ENCODE measurements at places on chromosomes 11 and 22.

DNA sequence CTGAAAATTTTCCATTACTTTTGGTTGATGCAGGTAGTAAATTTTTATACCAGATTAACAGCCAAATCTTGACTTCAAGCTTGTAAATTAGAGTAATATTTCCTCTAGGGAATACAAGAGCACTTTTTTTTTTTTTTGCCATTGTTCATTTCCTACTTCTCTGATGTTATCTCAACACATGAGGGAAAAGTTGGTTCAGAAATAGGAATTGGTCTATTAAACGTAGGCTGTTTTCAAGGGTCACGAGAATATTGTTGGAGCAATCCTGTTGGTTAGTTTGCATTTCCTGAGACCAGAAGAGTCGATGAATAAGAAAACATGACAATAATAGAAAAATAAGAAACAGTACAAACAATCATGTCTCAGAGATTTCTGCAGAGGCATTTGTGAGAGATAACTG lies 453.9 kb upstream of the CCDC179 start:
- no peak for DNase-seq

- no peak for DNase-seq
These were observed 342.5 kb downstream of the ETS1 start for GRCh38 chr11:128244871-128245270.

GRCh38 chr11:16098526-16099205 lies 257.7 kb downstream of the SOX6 start:
- no peak for DNase-seq

DNA sequence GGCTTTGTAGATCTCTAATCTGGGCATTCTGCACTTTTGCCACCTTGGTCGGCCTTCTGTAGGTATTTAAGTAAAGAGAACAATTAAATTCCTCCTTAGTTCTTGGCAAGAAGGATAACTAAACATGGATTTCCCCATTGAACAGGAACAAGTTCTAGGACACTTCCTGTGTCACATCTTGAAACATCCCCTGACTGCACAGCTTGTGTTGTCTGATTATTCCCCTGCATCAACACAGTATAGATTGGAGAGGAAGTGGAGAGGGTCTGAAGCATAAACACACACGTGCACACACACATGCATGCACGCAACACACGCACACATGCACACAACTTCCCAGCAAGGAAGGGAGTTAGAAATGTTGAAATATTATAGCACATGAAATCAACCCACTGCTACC lies 8.6 kb downstream of the ISX start:
- no peak for DNase-seq

DNA sequence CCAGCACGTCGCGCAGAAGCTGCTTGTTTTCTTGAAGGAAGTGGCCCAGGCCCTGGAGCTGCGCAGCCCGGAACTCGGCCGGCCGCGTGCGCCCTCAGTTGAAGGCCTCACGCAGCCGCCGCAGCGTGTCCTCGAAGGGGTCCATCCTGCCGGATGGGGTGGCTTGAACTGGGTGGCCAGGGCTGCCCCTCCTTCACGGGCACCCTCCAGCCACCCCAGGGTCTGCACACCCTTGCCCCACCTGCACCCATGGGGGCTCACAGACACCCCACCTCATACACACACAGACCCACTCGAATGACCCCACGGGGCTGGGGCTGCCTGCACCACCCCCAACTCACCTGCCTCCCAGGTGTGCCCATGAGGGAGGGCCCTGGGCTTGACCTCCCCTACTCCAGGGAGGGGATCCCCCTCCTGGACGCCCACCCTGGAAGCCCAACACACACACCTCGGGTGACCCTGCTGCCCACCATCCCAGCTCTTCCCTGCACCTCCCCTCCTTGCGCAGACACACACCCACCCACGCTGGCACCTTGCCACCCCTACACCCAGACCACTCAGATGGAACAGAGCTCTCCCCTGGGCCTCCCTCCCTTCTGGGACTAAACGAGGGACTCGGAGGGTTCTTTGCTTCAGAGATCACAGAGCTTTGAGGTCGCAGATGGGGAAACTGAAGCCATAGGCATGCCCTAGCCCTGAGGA lies 6.8 kb downstream of the ALDH3B2 start:
- DNase-seq = no peak

GRCh38 chr22:46147061-46147460 lies 3.3 kb upstream of the PPARA start:
- DNase-seq = no peak

- DNase-seq = no peak
These were observed 902.9 kb downstream of the DLG2 start for GRCh38 chr11:84724256-84724655.

- DNase-seq = no peak
These were observed 43.0 kb downstream of the RASSF10 start for GRCh38 chr11:13052130-13052571.

GRCh38 chr11:35334385-35335090 lies 84.8 kb downstream of the SLC1A2 start:
- DNase-seq = no peak

DNA sequence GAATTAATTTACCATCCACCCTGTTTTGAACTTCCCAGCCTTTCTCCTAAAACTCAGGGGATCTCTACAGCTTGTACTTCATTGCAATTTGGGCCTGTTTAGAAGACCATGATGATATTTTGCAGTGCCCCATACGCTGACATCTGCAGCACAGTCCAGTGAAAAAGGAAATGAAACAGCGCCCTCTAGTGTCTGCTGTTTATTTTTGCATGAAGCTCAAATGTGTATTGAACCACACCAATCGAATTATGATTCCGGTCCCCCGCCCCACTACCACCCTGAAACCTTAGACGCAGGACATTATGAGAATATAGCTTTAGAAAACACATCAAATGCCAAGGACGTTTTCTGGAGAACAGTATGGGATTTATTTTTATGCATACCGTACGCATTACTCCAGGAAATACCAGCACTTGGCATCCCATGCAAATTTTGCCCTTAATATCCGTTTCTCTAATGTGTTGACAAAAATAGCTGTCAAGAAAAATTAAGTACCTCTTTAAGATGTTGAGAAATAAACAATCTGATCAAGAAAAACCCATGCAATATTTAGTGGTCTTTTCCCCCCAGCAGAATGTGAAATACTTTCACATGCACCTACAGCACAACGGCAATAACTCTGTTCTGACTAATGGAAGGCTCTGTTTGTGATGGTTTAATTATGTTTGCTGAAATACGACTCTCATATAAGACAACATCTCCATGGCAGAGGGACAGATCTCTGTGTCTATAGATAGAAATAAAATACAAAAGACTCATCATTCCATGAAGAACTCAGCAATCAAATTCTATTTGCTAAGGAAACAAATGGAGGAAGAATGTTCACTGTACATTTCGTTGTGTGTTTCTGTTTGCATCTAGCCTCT lies 93.9 kb downstream of the TECTA start:
- peak; percentile 80 for DNase-seq

DNA sequence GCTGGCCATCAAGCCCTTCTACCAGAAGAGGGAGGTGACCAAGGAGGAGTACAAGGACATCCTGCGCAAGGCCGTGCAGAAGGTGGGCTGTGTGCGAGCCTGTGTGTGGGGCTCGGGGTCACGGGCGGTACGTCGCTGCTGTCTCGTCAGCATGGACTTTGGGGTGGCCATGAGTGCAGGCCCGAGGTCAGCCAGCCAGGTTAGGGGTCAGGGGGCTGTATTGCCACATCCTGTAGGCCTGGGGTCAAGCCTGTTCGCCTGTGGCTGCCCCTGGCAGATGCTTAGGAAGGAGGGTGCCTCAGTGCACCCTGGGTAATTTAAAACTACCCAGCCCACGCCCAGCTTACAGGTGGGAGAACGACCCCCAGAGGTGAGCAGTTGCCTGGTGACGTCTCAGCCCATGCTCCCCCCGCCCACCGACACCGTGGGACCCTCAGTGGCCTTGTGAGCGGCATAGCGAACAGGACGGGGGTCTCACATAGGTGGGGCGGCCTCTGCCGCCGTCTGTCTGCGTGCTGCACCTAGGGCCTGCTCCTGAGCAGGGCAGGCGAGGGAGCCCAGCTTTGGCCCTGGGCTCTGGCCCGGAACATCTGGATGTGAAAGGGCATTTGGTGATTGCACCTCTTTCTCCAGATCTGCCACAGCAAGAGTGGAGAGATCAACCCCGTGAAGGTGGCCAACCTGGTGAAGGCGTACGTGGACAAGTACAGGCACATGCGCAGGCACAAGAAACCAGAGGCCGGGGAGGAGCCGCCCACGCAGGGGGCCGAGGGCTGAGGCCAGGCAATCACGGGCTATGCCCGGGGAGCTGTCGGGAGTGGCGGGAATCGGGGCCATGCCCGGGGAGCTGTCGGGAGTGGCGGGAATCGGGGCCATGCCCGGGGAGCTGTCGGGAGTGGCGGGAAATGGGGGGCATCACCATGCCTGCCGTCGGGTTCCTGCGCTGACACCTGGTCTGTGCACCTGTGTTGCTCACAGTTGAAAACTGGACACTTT lies 4.5 kb downstream of the IRF7 start:
- no peak for DNase-seq

DNA sequence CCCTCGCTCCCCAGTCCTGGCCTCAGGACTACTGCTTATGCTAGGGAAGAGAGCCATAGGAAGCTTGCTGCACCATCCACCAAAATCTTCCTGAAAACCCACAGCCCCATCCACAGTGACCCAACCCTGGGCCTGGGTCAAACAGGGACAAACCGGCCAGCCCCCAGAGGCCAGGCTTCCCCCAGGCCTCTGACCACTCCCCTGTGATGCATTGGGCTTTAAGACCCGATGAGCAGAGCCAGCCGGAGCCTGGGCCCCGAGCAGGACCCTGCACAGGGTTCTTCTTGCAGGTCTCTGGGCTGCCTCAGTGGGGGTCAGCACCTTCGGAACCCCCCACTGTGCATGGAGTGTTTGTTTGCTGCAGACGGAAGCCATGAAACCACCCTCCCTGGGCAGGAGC lies 583.7 kb downstream of the BRD1 start:
- no peak for DNase-seq

- peak; percentile 79 for DNase-seq
These were observed 7.9 kb downstream of the MRPL16 start for GRCh38 chr11:59802639-59803176.

DNA sequence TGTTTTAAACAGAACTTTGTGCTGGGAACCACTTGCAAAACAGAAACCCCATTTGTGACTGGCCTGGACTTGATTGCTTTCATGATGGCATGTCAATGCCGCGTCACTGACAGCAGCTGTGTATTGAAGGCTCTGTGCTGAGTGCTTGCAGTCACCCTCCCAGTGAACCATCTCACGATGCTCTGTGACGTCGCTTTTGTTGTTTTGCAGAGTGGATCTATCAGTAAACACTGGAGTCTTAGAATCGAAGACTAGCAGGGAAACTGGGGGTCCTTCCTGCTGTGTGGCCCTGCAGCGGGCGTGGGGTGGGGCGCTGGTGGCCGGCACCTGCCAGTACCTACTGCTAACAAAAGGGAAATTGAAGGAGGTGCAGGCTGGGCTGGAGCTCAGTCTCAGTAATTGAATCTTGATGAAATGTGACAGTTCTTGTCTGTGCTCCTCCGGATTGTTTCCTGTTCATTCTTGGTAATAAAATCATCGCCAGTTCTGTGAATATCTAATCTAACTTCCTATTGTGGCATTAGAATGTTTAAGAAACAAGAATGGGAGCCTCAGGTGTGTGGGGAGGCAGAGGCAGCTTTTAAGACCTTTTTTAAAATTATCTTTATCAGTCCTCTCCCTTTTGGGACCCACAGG lies 50.5 kb upstream of the PARVG start:
- no peak for DNase-seq

DNA sequence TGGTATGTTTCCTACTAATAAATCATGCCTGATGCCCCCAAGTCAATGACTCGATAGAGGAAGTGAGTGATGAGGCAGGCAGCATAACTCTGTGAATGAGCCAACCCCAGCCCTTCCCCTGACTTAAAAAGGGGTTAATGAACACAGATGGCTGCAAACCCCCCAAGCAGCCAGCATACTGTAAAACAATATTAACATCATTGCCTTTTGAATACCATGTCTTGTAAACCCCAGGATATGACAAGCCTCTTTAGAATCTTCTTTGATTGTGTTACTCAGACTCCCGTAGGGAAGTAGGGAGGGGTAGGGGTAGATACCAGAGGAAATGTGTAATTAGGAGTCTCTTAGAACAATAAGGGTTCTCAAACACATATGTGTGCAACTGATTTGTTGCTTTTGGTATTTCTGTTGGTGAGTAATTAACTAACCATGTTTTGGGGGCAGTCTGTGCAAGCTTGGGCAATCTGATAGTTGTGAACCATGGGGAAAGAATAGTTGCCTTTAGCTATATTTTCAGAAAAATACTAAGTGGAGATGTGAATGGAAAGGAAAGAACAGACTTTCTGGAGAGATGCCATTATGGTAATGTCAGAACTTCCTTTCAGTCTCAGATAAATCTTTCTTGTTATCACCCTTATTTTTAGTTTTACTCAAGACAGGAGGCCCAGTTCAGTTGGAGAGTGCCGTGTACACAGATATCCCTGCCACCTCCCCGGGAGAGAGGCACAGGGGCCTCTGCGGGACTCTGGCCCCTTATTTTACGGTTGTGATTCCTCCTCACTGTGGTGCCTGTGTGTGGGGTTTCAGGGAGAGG lies 701.8 kb downstream of the NTM start:
- DNase-seq = no peak

DNA sequence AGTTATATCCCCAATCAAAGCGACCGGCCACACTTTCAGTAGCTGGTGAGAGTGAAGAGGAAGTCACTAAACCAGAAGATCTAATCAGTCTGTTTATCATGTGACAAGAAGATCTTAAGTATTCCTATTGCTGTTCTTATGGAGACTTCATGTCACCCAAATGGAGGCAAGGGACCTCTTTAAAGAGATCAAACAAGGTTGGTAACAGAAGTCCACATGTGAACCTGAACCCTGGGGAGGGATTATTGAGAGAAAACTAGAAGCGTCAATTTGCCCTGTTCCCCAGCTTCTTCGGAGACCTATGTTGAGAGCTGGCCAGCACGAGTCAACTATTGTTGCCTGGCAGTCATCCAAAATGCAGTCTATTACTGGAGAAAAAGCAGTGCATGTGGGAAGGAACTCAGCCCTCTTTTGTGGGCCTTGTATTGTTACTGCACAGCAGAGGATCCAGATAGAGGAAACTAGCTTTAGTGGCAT lies 76.9 kb upstream of the CTSC start:
- peak; percentile 62 for DNase-seq

- DNase-seq = peak; percentile 50
These were observed 563 bp upstream of the ENDOD1 start for GRCh38 chr11:95088946-95089619.

GRCh38 chr11:57432149-57432561 lies 5.2 kb upstream of the SLC43A3 start:
- no peak for DNase-seq

DNA sequence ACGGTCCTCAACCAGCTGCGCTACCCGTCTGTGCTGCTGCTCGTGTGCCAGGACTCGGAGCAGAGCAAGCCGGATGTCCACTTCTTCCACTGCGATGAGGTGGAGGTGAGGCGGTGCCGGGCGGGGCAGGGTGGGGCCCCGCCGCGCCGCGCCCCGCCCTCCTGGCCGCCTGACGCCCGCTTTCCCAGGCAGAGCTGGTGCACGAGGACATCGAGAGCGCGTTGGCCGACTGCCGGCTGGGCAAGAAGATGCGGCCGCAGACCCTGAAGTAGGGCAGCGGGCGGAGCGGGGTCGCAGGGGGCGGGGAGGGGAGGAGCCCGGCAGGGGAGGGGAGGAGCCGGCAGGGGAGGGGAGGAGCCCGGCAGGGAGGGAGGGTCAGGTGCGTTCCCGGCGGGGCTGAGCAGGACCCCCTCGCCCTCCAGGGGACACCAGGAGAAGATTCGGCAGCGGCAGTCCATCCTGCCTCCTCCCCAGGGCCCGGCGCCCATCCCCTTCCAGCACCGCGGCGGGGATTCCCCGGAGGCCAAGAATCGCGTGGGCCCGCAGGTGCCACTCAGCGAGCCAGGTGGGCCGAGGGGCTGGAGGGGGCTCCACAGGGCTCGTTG lies 14.7 kb downstream of the EPS8L2 start:
- peak; percentile 26 for DNase-seq
